ENCODE measurements at places on chromosomes 4 and X.
A peak's percentile ranks its signal among the peaks of the same experiment; 100 is the strongest.

DNA sequence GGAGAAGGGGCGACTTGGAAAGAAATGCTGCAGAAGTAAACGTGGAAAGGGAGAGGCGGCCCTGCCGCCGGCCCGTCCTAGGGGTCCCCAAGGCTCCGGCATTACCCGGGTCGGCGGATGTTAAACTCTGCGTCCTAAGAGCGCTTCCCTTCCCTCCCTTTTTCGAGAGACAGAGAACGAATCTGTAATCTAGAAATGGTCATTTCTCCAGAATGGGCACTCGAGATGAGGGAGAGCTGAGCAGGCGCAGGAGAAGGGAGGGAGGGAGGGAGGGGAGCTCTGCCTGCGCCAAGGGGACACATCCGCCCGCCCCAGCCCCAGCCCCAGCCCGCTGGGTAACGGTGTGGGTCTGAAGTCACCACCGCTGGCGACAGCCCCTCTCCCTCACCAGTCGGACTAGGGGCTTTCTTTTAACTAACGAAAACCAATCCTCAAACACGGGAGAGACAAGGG lies 1.7 kb downstream of the HCFC1 start:
- DNase-seq = no peak

- no peak for DNase-seq
Measured at GRCh38 chrX:91080822-91081221, 353.8 kb upstream of the PABPC5 start.

GRCh38 chr4:72109959-72110497 lies 78.2 kb downstream of the NPFFR2 start:
- DNase-seq = no peak

GRCh38 chr4:123672987-123673386 lies 276.4 kb downstream of the SPRY1 start:
- no peak for DNase-seq

DNA sequence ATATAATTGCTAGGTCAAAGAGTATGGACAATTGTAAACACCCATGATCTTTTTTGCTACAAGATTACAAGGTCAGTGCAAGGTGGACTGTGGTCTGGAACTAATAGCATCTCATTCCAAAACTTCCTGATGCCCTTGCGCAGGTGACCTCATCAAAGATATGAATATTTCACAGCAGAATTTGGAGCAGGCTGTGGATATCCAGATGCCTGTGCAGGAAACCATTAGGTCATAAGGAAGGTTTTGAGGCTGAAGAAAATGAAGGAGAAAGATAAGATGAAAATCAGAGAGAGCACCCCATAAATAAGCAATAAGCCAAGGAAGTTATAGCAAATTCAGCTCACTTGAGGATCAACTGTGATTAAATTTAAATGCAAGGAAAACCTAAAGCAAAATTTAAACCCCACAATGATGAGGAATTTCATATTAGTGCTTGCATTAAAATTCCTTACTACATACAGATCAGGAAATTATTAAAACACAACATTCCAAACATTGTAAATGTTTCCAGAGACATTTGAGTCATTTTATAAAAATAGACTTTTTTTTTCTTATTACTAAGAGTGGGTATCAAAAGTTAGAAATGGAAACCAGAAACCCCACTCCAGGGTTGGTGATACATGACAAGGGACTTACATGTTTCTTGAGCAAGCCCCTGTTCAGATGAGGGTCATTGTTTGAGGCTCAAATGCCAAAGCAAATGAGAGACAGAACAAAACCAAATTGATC lies 100.7 kb upstream of the FAM9C start:
- DNase-seq = no peak

DNA sequence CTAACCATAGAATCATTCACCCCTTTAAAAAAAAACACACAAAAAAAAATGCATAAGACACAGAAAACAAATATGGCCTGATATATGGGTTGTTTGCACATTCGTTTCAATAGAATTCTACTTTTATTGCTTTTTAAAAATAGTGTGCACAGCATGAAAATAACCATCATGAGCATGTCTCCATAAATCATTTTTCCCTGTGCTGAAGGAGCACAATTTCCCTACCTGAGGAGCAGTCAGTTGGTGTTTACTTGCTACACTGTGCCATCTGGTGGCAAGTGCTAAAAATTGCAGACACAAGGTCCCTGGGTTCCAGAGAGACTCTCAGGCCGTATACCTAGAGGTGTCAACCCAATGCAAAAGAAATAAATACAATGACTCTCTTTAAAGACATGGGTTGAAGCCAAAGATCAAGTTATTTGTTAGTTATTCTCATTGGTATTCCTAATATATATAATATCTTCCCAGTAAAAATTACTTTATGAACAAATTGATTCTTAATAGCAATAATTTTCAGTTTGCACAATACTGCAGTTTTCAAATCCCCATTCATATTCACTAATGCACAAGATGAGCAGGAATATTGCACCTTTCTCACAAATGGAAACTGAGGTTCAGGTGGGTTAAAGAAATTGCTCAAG lies 551.4 kb downstream of the IQCM start:
- DNase-seq = no peak

DNA sequence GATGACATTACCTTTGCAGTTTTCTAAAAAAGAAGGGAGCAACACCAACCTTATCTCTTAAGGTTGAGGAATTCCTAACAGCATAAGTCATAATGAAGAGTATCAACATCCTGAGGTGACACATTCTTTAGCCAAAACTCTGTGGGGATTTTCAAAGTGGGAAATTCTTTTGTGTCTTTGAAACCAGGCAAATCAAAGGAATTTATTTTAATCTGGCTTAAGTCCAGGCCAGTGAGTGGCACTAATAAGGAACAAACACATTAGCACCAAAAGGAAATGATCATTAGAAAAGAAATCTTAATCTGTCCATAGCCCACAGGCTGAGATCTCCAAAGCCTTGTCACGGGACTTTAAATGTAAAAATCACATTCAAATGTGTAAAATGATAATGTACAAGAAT lies 110.1 kb downstream of the LARP7 start:
- DNase-seq = no peak

- DNase-seq = no peak
Measured at GRCh38 chrX:40855411-40855810, 120.1 kb upstream of the MED14 start.

GRCh38 chr4:79588679-79589078 lies 180.7 kb upstream of the GK2 start:
- no peak for DNase-seq

GRCh38 chrX:41381685-41382084 lies 47.7 kb downstream of the DDX3X start:
- no peak for DNase-seq

GRCh38 chr4:1399508-1400190 lies 6.6 kb downstream of the NKX1-1 start:
- DNase-seq = peak; percentile 1

DNA sequence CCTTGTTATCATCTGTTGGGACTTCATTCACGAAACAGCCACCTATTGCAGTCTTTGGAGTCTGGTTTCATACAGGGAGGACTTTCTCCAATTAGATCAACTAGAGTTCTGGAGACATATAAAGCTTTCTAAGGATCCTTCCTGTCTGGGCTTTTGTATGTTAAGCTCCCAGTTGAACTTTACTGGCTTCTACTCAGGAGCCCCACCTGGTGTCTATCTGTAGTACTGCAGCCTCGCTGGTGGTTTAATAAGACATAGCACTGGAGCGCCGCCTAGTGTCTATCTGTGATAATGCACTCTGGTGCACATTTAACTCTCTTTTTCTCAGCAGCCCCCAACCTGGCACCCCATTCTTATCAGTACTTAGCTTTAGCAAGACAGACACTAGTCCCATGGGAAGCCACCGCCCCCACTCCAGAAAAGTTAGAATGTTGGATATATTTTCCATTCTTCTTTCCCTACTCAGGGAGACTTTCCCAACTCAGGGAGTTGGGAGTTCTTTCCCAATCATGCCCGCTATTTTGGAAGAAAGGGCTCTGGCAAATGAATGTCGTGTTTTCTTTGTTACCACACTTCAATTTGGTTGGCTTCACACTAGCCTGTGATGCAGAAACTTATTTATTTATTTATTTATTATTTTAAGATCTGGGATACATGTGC lies 36.9 kb upstream of the SYTL4 start:
- peak; percentile 73 for DNase-seq

Measured in T-helper 1 cell (primary cell).